ENCODE measurements at places on chromosomes 13 and 19.

DNA sequence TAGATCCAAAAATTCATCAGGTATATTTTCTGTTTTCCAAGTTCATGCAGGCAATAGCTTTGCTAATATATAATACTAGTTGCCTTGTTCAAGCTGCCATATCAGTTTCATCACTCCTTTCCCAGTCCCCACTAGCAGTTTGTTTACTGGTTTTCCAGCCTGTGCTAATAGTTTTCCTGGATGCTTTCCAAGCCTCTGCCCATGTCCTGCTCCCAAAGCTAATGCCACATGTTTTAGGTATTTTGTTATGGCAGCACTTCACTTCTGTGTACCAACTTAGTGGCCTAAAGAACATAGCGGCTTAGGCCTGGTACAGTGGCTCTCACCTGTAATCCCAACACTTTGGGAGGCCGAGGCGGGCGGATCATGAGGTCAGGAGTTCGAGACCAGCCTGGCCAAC, 28.1 kb upstream of the ZNF527 start:
- DNase-seq: no peak

- DNase-seq: no peak
These were observed 2.4 kb downstream of the TOMM40 start for GRCh38 chr19:44893332-44894051.

GRCh38 chr13:25806264-25806974, 245.4 kb downstream of the SHISA2 start:
- no peak for DNase-seq

- no peak for DNase-seq
These were observed 69.1 kb downstream of the ALOX5AP start for GRCh38 chr13:30804474-30804873.

DNA sequence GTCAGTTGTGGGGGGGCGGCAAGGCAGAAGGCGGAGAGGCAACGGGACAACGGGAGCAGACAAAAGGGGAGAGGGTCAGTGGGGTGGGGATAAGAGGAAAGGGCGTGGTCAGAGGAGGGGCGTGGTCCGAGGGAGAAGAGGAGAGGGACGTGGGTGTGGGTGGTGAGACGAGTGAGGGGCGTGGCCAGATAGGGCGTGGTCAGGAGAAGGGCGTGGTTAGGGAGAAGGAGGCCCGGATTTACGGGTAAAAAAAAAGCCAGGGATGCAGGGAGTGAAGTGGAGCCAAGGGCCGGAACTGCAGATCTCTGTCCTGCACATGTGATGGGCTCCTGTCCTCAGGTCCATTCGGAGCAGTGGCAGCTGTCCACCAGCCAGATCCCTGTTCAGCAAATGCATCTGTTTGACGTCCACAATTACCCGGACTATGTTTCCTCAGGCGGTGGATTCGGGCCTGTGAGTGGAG, 21.5 kb downstream of the CPT1C start:
- DNase-seq: no peak

DNA sequence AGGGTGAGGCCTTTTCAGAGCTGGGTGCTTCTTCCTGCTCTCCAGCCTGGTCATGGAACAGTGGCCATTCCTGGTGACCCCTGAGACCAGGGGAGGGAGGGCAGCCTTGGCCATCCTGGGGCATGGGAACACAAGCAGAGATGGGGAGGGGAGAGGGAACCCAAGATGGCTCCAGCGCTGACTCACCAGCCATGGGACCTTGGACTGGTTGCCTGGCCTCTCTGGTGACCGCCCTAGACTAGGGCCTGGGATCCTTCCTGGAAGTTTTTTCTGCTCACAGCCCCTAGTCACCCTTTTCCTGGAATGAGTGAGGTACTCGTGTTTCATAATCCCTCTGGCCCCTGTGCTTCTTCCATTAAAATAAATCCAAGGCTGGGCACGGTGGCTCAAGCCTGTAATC, 3.3 kb upstream of the OPA3 start:
- no peak for DNase-seq

DNA sequence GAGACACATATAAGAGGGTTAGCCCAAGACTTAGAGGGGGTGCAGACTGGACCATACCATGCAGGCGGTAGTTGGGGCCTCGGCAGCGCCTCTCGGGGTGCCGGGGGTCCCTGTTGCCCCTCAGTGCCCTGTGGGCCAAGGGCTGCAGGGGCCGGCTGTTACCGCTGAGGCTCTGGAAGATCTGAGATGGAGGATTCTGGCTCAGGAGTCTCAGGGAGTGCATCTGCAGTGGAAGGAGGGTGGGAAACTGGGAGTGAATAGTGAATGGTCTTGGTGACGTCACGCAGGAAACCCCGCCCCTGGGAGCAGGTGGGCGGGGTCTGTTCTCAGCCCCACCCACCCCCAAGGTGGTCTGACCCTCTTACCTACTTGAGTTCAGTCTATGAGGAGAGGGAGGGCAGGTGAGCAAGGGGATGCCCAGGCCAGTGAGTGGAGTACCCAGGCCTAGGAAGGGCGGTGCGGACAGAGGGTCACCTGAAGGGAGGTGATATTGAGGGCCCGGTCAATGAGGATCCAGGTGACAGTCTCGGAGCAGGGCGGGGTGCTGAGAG, 1.7 kb upstream of the DBP start:
- DNase-seq: no peak

GRCh38 chr13:27920677-27921420, 1.0 kb downstream of the PDX1 start:
- DNase-seq: no peak

GRCh38 chr19:37551129-37551993, 43.2 kb downstream of the ZNF571 start:
- DNase-seq: no peak

DNA sequence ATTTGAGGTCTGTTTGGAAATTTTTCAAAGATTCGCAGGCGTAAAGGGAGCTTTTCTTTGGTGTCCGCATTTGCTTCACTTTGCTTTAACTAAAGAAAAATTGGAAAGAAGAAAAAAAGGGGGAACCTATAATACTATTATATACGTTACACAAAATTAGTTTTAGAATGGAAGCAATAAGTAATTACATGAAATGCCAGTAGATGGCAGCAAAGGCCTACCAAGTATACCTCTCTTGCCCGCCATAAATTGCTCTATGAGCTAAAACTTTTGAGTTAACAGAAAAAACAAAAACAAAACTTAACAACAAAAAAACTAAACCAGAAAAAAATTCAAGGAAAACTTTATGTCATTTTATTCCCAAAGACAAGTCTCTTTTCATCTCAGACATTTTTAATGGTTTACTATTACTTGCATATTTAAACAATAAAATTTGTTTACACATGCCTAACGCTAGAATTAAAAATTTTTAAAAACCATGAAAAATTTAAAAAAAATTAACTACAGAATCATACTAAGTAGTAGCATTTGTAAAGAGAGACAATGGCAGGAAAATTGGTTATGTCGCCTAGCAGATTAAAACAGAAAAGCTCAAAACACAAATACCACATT, 271.4 kb downstream of the NALCN start:
- peak; percentile 66 for DNase-seq

GRCh38 chr19:40604171-40604646, 3.0 kb downstream of the LTBP4 start:
- DNase-seq: no peak
